ENCODE measurements at places on chromosomes 5 and 9.

GRCh38 chr5:8839361-8840055, 706.4 kb downstream of the SEMA5A start:
- DNase-seq, result no peak

- no peak for DNase-seq
These were observed 75.9 kb downstream of the COL27A1 start for GRCh38 chr9:114231273-114231672.

DNA sequence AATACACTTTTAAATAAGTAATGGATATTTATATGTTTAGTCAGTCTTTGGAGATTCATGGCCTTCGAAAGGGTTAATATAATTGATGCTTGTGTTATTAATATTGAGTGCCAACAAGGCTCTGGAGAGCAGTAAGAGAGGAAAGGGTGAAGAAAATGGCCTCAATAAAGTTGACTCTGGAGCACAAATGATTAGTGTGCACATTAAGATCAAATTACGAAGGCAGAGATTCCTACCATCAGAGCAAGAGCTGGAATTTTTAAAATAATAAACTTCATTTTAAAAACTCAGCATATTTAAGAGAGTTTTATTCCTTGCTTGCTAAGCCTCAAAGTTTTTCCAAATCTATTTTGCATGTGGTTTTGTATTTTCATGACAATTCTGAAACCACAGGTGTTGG, 14.8 kb downstream of the SLC44A1 start:
- DNase-seq, result no peak

DNA sequence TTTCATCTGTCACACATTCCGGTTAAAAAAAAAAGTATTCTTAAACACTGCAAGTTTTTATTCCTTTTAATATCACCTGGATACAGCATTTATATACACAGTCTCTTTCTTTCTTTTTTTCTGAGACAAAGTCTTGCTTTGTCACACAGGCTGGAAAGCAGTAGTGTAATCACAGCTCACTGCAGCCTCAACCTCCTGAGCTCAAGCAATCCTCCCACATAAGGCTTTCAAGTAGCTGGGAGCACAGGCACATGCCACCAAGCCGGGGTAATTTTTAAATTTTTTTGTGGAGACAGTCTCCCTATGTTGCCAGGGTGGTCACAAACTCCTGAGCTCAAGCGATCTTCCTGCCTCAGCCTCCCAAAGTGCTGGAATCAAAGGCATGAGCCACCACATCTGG, 13.9 kb downstream of the KIF20A start:
- DNase-seq, result no peak

DNA sequence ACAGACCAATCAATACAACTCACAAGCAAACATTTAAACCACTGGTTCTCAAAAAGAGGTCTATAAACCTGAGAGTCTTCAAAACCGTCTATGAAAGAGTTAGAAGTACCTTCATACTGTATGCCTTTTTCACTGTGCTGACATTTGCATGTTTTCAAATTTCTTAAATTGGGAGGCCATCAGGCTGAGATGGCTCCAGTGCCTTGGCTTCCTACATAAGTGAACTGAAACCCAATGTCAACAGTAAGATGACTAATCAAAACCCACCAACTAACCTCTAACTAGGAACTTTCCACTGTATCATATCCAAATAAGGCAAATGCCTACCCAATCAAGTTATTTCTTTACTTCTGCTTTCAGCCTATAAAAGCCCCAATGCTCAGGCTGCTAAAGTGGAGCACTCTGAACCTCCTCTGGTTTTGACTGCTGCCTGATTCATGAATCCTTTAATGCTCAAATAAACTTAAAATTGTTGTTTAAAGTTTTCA, 35.1 kb downstream of the FAM13B start:
- DNase-seq, result no peak

DNA sequence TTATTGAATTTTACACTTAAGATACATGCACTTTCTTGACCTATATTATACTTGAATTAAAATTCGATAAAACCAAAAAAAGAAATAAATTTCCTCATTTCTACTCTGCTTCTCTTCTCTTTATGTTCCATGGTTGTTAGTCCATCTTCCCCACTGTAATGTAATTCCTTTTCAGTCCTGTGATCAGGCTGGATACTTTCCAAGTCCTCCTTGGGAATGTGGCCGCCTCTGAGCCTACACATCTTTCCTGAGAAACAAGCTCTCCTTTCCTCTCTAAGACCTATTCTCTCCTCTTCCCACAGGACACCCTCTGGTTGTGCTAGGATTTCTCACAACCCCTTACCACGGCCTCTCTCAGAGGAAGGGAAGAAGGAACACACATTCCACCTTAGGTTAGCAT, 285.1 kb downstream of the DNAH5 start:
- no peak for DNase-seq

GRCh38 chr9:89879701-89880100, 274.9 kb downstream of the GADD45G start:
- DNase-seq, result no peak

- no peak for DNase-seq
These were observed 65.3 kb upstream of the GOLPH3 start for GRCh38 chr5:32239385-32239784.

DNA sequence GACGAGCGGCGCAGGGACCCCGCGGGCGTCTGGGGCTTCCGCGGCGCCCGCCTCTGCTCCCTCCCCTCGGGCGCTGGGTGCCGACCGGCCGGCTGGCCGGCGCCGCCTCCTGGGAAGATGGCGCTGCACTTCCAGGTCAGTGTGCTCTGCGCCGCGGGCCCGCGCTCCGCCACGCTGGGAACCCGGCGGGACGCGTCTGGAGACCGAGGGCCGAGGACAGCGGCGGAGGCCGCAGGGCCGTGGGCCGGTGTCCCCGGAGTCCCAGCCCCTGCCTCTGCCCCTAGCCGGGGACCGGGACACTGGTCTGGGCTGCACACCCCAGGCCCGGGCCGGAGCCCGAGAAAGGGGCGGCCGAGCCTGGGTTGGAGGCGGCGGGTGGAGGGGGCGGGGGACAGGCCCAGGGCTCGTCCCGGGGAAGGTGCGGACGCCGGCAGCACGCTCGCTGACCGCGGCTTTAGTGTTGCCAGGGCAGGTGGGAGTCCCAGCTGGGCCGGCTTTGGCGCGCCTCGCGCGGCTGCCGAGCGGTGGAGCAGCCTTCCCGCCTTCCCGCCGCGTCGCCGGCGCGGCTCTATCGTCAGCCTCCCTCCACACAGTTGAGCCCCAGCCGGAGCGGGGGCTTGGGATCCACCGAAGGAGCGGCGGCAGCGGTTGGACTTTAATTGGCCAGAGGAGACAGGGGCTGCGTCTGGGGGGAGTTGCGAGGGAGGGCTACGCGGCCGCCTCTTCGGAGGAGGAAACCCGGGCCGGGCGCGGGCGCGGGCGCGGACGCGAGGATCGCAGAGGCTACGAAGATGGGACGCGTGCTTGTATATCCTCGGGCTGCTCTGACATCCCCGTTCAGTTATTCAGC, at the start of gene RANBP17:
Gene RANBP17, plus strand, starts transcription at position 102 of the 850 bp plus-strand sequence.
- no peak for DNase-seq

GRCh38 chr9:137429974-137430722, 7.0 kb downstream of the NOXA1 start:
- DNase-seq, result no peak

Data from smooth muscle cell of the brain vasculature (primary cell).